ENCODE measurements at places on chromosomes 7 and 10. TPM values are rescaled to one million over a fixed set of nuclear protein-coding genes. Genes with fewer than 3 reads are reported as not detected.

DNA sequence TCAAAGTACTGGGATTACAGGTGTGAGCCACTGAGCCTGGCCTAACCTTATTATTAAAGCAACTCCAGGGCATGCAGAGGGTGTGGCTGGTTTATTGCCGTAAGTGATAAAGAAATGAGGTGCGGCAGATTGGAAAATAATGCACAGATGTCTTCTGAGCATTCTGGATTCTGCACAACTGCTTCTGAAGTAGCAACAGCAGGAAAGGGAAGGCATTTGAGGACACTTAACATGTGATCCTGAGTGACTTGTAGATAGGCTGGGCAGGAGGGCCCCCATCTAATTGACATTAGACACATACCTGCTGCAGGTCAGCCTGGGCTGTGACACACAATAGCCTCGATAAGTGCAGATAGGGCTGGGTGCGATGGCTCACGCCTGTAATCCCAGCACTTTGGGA is 5.6 kb downstream of the RHBDD2 start:
- no peak for DNase-seq

DNA sequence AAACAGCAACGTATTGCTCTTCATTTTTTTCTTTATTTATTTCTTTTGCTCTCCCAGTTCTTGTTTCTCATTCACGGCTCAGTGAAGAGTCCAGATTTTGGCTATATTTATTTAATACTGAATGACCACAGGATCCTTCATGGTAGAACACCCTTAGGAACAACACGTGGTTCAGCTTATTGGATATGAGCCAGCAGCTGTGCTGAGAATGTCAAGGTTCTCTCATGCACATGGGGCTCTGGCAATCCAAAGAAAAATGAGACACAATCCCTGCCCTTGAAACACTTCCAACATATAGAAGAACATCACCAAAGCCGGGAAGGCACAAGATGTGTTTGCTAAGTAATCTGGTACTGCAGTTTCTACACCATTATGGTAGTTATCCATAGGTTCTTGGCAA is 852.9 kb downstream of the SORCS1 start:
- DNase-seq: no peak

- no peak for DNase-seq
Observed at GRCh38 chr7:84950836-84951235, 236.0 kb downstream of the SEMA3D start.

- DNase-seq: no peak
Observed at GRCh38 chr7:70353330-70353945, 755.2 kb downstream of the AUTS2 start.

DNA sequence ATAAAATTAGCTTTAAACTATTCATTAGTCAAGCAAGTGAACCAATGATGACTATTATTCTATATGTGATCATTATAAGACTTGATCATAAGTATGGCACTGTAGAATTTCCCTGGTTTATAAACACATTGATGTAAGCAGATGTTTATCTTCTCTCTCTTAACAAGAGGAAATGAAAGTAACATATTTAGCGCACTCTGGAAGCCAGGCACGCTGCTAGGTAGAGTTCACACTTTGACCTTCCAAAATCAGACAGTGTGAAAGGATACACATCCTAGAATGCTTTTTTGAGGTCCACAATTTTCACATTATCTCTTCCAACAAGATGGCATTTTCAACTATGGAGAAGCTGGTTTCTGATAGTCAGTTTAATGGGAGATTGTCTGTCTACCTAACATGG is 529.4 kb upstream of the IGFBP3 start:
- DNase-seq: no peak

GRCh38 chr7:94444813-94445212 is 50.1 kb downstream of the COL1A2 start:
- no peak for DNase-seq

DNA sequence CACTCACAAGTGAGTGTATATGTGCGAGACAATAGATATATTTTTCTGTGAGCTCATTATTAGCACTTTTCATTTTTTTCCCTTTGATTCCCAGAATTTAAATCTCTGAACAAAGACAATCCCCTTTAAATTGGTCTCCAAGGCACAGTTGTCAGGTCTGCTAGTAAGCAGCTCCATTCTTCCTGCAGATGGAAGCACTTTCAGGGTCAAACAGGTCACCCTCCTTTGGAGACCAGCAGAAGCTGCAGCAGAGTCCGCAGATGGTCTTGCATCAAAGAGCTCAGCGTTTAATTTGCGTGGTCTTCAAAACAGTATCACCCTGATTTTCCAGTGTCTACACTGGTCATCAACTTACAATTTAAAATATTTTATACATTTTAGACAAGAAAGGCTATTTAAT is 543.8 kb downstream of the ARL4A start:
- DNase-seq: no peak

GRCh38 chr10:14761372-14761771 is 13.3 kb downstream of the FAM107B start:
- DNase-seq: no peak

GRCh38 chr10:52261362-52261761 is 52.7 kb upstream of the DKK1 start:
- DNase-seq: no peak

- DNase-seq: no peak
Observed at GRCh38 chr7:123633553-123633952, 22.1 kb upstream of the LMOD2 start.

GRCh38 chr7:522071-522950 is 2.7 kb upstream of the PDGFA start:
- DNase-seq: peak; percentile 74

GRCh38 chr7:102152672-102153598 is 133.7 kb upstream of the SH2B2 start:
- DNase-seq: peak; percentile 33

GRCh38 chr7:48063985-48064384 is 25.1 kb upstream of the UPP1 start:
- DNase-seq: no peak

DNA sequence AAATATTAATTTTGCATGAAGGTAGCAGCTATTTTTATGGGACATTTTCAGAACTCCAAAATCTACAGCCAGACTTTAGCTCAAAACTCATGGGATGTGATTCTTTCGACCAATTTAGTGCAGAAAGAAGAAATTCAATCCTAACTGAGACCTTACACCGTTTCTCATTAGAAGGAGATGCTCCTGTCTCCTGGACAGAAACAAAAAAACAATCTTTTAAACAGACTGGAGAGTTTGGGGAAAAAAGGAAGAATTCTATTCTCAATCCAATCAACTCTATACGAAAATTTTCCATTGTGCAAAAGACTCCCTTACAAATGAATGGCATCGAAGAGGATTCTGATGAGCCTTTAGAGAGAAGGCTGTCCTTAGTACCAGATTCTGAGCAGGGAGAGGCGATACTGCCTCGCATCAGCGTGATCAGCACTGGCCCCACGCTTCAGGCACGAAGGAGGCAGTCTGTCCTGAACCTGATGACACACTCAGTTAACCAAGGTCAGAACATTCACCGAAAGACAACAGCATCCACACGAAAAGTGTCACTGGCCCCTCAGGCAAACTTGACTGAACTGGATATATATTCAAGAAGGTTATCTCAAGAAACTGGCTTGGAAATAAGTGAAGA is 112.3 kb downstream of the CFTR start:
- DNase-seq: no peak

GRCh38 chr7:22275661-22276060 is 81.3 kb downstream of the RAPGEF5 start:
- DNase-seq: no peak

DNA sequence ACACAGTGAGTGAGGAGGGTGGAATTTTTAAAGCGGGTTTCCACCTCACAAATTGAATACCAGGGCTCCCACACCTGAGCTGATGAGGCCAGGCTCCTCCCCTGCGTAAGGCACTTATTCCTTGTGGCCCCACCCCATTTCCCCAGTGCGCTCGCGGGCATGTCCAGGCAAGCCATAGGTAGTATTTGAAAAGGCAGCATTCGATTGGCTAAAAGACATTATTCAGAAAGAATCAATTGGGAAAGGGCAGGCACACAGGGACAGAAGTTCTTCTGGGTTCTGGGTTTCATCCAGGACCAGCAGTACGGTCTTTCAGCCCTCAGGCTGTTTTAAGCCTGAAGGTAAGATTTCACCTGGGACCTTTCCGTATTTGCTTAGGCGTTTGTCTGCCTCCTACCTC is 222.3 kb downstream of the BBS9 start:
- no peak for DNase-seq

DNA sequence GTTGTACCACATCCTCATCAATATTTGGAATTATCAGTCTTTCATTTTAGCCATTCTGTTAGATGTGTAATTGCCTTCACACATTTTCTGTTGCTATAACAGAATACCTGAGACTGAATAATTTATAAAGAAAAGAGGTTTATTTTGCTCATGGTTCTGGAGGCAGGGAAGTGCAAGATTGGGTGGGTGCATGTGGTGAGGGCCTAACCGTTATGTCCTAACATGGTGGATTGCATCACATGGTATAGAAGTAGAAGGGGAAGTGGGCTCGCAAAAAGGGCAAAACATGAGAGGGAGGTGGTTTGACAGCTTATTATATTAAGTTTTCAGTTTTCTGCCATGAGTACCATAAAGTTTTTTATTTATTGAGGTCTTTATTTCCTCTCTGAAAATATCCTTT is 452.0 kb downstream of the ARL4A start:
- no peak for DNase-seq

GRCh38 chr10:133140417-133141143 is 19.4 kb upstream of the KNDC1 start:
- no peak for DNase-seq

DNA sequence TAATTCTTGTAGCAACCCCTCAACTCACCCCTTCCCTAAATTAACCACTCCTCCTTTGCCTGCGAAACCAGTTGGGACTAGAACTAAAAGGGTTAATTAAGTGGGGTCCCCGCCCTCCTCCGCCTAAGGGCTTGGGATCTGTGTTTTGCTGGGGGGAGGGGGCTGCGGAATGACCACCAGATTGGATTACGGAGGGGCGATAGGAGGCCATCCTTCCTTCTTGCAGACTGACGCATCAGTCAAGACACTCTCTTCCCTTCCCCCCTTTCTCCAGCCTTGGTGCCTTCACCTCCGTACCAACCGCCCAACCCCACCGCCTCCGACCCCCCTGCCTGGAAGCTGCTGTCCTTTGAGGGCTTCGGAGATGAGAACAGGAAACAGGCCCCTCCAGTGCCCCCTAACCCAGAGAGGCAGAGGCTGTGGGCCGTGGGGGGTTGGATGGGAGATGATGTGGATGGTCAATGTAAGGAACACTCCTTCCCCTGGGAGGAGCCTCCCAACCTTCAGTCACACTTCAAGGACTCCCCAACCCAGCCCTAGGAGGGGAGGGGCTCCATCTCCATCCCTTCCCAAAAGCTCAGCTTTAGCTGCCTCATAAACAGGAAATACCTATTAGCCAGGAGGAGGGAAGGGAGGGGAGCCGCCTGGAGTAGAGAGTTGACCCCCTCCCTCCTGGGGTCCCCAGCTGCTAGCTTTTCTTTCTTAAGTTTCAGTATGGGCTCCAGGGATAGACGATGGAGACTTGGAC is 997 bp upstream of the LDB1 start:
- DNase-seq: peak; percentile 67

DNA sequence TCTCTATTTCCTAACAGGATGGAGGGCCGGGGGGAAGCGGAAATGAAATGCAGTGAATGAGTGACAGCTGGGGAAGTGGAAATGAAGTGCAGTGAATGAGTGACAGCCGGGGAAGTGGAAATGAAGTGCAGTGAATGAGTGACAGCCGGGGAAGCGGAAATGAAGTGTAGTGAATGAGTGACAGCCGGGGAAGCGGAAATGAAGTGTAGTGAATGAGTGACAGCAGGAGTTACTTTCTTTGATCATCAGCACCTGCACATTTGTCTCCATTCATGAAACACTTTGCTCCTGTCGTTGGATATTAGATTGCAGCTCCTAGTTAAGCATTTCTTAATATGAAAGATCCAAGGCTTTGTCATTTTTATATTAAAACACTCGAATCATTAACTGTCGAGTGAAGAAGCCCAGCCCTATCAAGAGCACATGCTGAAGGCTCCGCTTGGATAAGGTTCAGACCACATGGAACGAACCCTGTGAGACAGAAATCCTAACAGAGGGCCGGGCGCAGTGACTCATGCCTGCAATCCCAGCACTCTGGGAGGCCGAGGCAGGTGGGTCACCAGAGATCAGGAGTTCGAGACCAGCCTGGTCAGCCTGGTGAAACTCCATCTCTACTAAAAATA is 406.0 kb upstream of the ADARB2 start:
- DNase-seq: no peak

- DNase-seq: no peak
Observed at GRCh38 chr7:155007947-155008346, 5.0 kb upstream of the PAXIP1 start.

GRCh38 chr7:604001-604883 is 84.6 kb upstream of the PDGFA start:
- DNase-seq: peak; percentile 84

DNA sequence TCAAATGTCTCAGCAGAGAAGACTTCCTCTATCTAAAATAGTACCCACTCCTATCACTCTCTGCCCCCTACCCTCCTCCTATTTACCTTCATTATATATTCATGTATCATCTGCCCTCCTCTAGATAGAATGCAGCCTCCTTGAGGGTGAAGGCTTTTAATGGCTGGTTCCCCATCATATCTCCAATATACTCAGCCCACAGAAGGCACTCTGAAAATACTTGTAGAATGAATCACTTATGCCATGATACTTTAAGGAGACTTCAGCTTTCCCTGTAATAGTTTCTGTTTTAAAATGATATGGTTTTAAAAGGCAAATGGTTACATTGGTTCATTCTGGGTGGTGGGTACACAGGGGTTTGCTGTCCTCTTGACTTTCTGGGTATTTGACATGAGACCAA is 25.3 kb downstream of the GFRA1 start:
- DNase-seq: no peak

DNA sequence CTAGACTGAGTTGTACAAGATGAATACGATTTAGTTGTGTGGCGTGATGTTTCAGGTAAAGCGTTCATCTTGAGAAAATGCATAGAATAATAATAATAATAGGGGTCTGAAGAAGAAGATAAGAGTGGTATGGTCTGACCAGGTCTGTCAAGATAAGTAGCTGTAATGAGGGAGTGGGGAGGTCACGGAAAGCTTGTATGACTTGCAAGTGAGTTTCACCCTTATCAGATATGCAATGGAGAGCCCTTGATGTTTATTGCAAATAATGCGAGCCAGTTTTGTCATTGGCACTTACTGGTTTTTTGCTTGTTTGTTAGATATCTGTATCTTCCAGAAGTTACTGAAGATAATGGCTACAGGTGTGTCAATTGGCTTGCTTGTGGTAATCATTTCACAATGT is 611.5 kb downstream of the CNTNAP2 start:
- DNase-seq: no peak

DNA sequence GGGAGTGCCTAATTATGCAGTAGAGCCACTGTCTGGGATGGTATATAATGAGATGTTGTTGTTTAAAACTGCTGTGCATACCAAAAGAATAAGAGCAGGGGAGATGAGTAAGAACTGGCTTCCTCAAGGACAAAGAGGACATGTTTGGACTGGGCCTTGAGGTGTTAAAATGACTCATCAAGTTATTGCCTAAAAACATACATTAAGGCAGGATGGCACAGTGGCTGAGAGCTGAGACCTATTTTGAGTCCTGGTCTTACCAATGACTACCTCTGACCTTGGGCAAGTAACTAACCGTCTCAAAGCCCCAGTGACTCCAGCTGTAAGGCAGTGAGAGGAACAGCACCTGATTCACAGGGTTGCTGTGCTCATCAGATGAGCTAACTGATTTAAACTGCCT is 71.1 kb downstream of the CFAP58 start:
- DNase-seq: no peak

Gene KCND2
- 6.0 TPM for total RNA-seq

Gene ZNF727
- total RNA-seq: 4.0 TPM

Gene DENND2A
- total RNA-seq: 14.0 TPM

Gene IQUB
- 2.9 TPM for total RNA-seq

Gene SMKR1
- 2.0 TPM for total RNA-seq

Gene HNRNPH3
- 94.2 TPM for total RNA-seq

Gene FAM237B
- not detected for total RNA-seq

Gene CYP2C9
- total RNA-seq: 125 TPM

Gene AQP1
- 995 TPM for total RNA-seq

Gene SPDYE11
- total RNA-seq: not detected

Data from mucosa of gallbladder (tissue), 1 donor.